Activated T-helper 9 cell treated with anti-CD3 and anti-CD28 coated beads, Interleukin-2, amount 50 U/mL, for 16 hours (primary cell): ENCODE measurements at places on chromosomes 12 and 14.

DNA sequence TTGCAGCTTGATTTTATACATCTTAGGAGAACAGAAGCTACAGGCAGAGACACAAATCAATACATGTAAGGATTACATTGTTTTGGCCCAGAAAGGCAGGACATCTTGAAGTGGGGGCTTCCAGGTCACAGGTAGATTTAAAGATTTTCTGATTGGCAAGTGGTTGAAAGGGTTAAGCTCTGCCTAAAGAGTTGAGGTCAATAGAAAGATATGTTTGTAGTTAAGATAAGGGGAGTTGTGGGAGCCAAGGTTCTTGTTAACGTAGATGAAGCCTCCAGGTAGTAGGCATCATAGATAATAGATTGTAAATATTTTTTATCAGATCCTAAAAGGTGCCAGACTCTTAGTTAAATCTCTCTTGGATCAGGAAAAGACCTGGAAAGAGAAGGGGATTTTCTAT is 5.5 kb upstream of the DHRS2 start:
- DNase-seq: no peak

DNA sequence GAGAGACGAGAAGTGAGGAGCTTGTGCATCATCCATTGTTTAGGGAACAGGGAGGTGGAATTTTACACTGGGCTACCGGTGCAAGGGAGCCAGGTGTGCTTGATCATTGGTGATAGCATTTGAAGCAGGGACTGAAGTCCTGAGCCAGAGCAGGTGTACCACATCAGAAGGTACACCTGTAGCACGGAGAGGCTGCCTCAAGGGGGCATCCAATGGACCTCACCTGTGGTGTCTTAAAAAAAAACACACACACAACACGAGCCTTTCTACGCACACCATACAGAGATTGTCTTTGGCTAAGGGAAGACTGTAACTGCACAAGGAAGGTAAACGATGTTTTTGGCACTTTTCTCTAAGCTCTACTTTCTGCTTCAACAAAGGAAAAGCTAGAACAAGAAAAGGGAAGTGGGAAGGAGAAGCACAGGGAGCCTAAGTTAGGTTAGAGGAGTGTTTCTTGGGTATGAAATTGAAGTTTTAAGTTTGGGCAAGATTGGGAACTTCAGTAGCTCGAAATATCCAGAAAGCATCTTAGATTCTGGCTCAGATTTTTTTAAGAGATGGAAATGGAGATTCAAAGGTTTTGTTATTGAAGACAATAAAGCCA is 334.3 kb upstream of the FBXO33 start:
- no peak for DNase-seq

DNA sequence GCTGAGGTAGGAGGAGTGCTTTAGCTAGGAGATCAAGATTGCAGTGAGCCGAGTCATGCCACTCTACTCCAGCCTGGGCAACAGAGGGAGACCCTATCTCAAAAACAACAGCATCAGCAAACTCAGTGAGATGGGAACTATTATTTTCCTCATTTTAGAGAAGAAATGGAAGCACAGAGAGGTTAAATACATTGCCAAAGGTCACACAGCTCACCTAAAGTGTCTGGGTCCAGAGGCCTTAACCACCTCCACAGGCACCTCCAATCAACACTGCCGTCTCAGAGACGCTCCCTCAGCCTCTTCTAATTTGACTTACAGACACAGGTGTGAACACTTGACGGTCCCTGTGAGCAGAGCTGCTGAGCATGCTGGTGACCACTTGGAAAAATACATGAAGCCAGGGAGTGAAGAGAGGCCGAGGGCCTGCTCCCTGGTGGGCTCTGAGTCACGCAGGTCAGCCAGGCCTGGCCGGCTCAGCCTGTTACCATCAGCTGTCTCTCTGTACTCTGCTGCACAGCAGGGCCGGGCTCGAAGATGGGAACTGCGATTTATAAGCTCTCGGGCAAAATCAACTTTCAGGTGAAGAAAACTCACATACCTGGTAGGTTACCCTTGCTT is 77.5 kb upstream of the RASSF3 start:
- no peak for DNase-seq

- no peak for DNase-seq
Measured at GRCh38 chr14:30373526-30373925, 185.4 kb upstream of the G2E3 start.

DNA sequence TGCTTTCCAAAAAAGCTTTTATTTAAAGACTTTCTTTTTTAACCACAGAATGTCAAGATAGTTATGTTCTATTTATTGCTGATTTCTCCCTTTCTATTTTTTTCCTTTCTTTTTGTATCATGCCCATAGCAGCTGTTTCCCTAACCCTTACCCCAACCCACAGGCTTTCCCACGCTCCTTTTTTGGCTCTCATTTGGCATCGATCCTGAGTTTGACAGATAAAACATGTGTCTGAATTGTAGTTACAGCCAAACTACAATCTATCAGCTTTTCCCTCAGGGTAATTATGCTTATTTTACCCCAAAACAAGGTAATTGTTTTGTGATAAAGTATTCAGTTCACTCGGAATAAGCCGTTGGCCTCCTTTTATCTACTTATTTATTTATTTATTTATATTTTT is 46.7 kb downstream of the PDE3A start:
- DNase-seq: no peak

DNA sequence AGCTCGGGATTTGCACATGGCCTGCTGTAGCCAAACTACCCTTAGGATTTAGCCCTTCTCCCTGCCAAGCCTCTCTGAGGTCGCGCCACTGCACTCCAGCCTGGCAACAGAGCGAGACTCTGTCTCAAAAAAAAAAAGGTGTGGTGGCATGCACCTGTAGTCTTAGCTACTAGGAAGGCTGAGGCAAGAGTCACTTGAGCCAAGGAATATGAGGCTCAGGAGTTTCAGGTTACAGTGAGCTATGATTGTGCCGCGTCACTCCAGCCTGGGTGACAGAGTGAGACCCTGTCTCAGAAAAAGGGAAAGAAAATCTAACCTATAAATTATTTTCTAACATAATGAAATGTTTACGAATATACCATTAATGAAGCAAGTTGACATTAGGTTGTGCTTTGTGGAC is 29.7 kb downstream of the ESRRB start:
- DNase-seq: no peak

- no peak for DNase-seq
Measured at GRCh38 chr12:1147821-1148220, 156.8 kb downstream of the ERC1 start.

- no peak for DNase-seq
Measured at GRCh38 chr12:90479237-90479636, 475.7 kb downstream of the CCER1 start.

- DNase-seq: no peak
Measured at GRCh38 chr12:104736307-104736706, 221.8 kb downstream of the SLC41A2 start.

DNA sequence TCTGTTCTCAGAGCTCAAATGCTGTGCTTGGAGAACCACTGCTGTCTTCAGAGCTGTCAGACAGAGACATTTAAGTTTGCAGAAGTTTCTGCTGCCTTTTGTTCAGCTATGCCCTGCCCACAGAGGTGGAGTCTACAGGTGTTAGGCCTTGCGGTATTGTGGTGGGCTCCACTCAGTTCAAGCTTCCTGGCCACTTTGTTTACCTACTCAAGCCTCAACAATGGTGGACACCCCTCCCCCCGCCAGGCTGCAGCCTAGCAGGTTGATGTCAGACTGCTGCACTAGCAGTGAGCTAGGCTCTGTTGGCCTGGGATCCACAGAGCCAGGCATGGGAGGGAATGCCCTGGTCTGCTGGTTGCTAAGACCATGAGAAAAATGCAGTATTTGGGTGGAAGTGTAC is 323.8 kb downstream of the BCAT1 start:
- DNase-seq: no peak

DNA sequence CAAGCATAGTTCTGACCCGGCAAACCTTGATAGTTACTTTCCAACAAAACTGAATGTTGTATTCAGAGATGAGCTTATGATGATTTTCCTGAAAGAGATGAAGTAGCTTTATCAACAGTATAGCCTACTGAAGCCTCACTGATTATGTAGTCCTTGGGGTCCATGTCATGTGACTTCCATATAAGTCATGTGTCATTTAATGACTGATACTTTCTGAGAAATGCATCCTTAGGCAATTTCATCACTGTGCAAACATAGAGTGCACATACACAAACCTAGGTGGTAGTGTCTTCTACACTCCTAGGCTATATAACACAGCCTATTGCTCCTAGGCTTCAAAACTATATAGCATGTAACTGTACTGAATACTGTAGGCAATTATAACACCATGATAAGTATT is 28.5 kb upstream of the TUBA1C start:
- DNase-seq: no peak

DNA sequence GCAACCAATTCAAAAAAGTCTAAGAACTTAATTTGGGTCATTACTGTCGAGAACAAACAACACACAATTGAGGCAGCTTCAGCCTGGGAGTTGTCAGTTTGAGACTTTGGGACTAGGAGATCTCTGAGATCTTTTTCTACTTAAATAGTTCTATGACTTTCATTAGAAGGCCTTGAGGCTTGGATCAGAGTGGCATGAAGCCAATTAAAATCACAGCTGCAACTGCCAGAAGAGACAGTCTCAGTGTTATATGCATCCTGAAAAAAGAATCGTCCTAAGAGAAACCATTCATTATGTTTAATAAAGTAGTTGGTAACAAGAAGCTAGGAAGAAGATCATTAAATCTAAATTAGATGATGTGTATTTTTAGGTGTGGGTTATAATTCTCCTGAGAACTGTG is 170.8 kb upstream of the RASSF8 start:
- no peak for DNase-seq

- no peak for DNase-seq
Measured at GRCh38 chr12:96526110-96526509, 36.7 kb downstream of the CFAP54 start.

- DNase-seq: no peak
Measured at GRCh38 chr14:99065551-99065950, 206.4 kb downstream of the BCL11B start.

DNA sequence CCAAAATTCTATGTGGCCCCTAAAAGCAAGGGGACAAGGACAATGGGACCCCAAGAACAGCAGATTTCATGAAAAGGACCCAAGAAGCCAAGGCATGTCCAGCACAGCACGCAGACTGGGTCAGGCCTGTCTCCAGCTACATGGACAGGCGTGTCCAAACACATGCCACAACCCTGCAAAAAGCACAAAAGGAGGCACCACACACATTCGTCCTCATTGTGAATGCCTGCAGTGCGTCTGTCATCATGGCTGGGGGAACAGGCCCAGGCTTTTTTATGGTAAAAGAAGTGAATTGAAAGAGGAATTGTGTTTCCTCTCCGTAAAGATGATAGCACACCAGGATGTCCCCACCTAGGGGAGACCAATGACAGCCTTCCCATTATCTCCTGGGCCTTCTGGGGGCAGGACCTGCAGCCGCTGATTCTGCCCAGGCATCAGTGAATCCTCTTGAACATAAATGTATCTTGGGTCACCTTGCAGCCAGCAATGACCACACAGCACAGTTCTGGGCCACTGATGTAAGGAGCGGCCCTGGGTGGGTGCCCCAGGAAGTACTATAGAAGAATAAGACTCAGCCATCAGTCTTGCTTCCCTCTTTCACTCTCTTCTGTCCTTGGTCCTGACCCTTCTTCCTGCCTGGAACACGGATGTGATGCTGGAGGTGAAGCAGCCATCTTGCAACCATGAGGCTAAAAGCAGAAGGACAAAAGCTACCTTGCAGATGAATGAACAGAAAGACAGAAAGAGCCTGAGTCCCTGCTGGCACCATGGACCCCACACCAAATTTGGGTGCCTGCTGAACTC is 29.8 kb upstream of the C14orf180 start:
- no peak for DNase-seq

DNA sequence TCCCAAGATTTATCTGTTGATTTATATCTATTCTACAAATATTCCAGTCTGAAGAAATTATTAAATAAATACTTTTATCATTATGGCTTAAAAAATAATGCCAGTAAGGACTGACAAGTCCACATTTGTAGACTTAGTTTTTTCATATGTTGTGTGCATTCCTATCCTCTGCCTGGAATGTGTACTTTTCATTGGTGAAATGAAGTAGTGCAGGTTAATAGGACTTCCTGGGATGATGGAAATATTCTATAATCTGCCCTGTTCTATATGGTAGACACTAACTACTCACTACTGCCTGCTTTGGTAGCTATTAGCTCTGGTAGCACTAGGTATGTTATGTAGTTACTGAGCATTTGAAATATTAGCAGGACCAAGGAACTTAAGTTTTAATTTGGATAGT is 86.7 kb downstream of the PCNX1 start:
- no peak for DNase-seq

GRCh38 chr12:111556676-111557075 is 42.4 kb downstream of the ATXN2 start:
- no peak for DNase-seq

DNA sequence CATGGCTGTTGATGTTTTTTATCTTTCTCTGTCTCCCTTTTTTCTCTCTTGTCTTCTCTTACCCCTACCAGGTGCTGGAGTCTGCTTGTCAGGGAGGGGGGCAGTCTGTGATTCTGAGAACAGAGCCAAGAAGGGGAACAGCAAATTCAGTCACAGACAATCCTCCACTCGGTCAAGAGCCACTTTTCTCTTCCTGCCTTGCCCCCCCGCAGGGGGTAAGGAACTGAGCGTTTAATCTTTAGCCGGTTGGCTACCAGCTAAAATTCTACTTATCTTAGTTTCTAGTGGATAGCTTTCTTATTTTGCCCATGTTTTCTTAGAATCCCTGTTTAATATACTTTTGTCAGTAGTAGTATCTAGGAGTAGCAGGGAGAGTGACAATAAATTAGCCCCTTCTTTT is 1.9 kb downstream of the RIMKLB start:
- no peak for DNase-seq

GRCh38 chr12:110269622-110270124 is 11.4 kb upstream of the ATP2A2 start:
- no peak for DNase-seq

DNA sequence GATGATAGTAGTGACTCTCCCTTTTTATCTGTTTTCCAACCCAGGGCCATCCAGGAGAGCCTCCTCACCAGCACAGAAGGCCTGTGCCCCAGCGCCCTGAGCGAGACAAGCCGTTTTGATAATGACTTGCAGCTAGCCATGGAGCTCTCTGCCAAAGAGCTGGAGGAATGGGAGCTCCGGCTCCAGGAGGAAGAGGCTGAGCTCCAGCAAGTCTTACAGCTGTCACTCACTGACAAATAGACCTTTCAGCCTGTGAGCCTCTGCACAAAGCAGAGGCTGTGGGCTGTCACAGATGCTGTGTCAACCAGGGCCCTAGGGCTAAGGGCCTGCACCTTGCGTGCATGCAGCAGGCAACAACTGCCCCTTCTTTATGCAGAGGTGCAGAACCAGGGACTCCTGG is 11.0 kb downstream of the C12orf76 start:
- DNase-seq: no peak

- DNase-seq: no peak
Measured at GRCh38 chr14:52790011-52790755, 1.2 kb downstream of the GNPNAT1 start.

DNA sequence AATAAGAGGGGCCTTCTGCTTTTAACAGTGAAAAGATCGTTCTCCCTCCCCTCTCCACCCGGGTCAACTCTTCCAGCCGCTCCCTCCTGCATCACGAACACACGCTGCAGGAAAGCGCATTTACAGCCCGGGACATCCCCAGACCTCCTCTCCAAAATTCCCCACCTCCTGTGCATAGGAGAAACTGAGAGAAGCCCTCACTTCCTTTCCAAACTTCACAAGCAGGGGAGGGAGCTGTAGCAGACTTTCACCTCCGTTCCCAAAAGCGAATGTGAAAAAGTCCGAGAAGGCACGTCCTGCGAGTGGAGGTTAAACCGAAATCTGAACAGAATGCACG is 513 bp downstream of the BCAT1 start:
- no peak for DNase-seq
